Activated CD4-positive, alpha-beta T cell treated with anti-CD3 and anti-CD28 coated beads, Interleukin-2, amount 50 U/mL, for 16 hours (primary cell): ENCODE measurements at places on chromosomes 1 and 21.

- peak; percentile 93 for DNase-seq
Measured at GRCh38 chr1:150613061-150613920, 16.1 kb downstream of the ENSA start.

- no peak for DNase-seq
Measured at GRCh38 chr21:28483301-28484035, 509.2 kb downstream of the LTN1 start.

- peak; percentile 92 for DNase-seq
Measured at GRCh38 chr1:7948960-7949359, 8.3 kb upstream of the TNFRSF9 start.

GRCh38 chr21:27209546-27209945, 242.7 kb upstream of the ADAMTS5 start:
- no peak for DNase-seq

DNA sequence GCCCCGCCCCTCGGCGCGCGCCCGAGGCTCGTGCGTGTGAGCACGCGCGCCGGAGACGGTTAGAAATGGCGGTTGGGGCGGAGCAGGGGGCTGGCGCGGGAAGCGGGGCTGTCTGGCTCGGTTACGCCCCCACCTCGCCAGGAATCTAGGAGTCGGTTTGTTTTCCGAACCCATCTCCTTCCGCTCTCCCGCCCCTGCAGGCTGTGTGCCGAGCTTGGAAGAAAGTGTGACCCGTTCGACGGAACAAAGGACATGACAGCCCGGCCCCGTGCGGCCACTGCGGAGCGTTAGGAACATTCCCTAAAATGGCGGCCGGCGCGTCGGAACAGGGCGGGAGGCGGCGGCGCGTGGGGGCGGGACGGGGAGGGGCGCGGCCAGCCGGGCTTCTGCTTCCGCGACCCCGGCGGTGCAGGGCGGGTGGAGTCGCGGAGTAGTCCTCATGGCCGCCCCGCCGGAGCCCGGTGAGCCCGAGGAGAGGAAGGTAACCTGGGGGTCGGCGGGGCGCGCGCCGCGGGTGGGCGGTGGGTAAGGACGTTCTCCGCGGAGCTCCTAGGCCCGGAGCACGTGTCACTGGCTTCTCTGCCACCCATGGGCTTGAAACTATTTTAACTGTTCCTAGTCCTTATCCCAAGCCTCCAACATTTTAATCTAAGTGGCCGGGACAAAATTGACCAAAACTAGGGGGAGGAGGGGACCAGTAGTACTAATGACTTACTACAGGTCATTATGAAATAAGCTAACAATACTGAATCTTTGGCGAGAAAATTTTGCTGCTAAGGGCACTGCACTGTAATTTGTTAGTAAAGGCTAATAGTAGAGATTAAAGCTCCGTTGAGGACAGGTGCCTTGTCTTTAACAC, at the start of gene COX20:
TSS of gene COX20 (plus strand) at position 383 of the 859 bp plus-strand sequence. CDS start at position 440, 57 bp downstream.
- DNase-seq, result peak; percentile 91

- DNase-seq, result no peak
Measured at GRCh38 chr1:182707122-182707521, 22.7 kb upstream of the RGS8 start.

GRCh38 chr21:44658541-44658910, 794 bp downstream of the KRTAP12-3 start:
- DNase-seq, result no peak

DNA sequence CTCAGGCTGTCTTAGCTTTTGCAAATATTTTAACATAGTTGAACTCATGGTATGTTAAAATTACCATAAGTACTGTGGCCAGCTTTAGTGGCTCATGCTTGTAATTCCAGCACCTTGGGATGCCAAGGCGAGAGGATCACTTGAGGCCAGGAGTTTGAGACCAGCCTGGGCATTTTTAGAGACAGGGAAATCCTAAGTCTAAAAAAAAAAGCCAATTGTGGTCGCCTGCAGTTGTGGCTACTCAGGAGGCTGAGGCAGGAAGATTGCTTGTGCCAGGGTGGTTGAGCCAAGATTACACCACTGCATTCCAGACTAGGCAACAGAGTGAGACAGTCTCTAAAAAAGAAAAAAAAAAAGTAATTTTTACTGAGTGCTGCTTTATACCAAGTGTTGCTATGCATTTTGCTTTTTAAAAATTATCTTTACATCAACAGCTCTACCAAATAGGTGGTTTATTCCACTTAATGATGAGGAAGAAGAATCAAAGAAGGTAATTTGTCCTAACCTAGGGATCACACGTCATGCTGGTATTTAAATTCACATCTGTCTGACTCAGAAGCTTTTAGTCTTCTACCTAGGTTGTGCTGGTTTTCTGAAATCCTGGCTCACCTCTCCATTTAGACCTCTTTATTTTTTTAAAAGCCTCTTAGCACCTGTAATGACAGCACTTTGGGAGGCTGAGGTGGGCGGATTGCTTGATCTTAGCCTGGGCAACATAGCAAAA, 16.8 kb downstream of the PPP1R12B start:
- DNase-seq, result no peak

DNA sequence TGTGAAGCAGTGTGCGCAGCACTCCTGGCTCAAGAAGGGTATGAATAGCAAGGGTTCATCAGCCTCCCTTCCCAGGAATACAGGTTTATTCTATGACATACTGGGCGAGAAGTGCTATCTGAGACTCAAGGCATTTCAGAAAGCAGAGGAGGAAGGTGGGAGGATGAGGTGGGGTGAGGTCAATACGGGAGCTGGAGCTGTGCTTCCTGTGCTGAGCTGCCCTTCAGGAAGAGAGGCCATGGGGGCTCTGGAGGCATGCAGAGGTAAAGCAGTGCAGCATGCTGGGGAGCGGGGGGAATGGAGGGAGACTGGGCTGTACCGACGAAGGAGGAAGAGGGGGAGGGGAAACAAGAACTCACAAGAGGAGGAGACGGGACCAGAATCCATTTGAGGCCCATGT, 717.6 kb downstream of the PTPRU start:
- DNase-seq, result no peak

DNA sequence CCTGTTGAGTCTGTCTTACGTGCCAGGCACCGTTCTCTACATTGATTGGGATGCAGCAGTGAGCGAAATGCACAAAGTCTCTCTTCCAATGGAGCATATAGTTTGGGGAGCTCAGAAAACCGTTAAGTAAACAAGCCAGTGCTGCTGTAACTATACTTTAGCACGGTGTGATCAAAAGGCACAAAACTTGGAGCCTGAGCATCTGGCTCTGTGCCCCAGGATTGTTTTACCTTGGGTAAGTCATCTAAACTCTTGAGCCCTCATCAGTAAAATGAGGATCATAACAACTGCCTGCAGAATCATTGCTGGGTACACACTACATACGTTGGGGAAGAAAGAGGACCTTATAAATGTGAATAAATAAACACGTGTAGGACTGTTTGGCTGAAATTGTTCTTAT, 1.8 kb downstream of the HHIPL2 start:
- DNase-seq, result no peak

DNA sequence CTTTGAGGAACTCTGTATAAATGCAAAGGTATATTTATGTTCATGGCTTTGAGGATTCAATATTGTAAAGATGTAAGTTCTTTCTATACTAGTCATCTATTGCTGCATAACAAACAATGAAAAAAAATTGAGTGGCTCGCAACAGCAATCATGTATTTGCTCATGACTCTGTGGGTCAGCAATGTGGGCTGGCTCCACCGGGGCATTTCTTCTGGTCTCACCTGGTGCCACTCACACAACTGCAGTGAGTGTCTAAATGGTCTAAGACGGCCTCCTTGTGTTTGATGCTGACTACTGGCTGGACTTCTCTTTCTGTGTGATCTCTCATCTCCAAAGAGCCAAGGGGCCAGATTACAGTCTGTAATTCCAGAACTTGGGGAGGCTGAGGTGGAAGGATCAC, 45.1 kb upstream of the EXO1 start:
- DNase-seq, result no peak

GRCh38 chr1:16032388-16033102, 10.7 kb downstream of the CLCNKA start:
- peak; percentile 71 for DNase-seq

GRCh38 chr1:167467126-167467710, 51.1 kb downstream of the CD247 start:
- no peak for DNase-seq

DNA sequence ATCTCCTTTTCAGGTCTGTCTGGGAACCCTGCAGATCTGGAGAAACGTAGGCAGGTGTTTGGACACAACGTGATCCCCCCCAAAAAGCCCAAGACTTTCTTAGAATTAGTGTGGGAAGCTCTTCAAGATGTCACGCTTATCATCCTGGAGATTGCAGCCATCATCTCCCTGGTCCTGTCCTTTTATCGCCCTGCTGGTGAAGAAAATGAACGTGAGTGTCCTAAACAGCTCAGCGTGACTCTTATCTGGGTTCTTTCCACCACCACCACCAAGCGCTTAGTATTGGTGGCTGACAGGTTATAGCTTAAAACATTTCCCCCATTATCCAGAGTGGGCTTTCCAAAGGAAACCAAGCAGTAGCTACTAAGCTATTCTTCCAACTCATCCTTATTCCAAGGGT, 66.8 kb upstream of the LAX1 start:
- no peak for DNase-seq

- DNase-seq, result no peak
Measured at GRCh38 chr21:31502537-31503143, 156.9 kb upstream of the SOD1 start.

- no peak for DNase-seq
Measured at GRCh38 chr1:206676499-206676898, 8.2 kb upstream of the MAPKAPK2 start.

DNA sequence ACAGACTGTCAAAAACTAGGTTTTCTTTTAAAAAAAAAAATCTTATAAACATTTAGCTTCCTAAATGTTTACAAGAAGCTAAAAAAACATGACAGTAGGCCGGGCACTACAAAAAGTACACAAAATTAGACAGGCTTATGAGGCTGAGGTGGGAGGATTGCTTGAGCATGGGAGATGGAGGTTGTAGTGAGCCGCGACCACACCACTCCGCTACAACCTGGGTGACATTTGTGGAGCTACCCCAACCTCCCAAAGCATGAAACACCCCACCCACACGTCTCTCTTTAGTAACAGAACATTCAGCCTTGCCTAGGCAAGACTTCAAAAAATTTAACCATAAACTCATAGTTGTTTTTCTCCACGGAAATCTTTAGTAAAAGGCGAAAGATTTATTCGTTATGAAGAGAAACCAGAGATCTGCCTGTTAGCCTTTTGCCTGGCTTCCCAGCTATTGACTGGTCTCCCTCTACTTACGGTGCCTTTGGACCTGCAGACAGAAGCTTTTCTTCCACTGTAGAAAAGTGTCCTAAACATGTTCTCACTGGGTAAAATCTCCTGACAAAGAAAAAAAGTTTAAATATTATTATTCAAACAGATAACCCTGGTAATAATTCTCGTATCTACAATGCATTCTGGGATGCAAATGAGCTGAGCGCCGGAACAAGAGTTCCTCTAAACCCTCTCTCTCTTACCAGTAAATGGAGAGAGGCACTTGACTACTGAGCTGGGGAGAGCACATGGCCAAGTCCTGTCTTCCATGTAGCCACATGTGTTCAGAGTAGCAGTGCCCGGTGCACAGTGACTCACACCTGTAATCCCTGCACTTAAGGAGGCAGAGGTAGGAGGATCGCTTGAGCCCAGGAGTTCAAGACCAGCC, 9.2 kb downstream of the RNU5D-1 start:
- peak; percentile 97 for DNase-seq

DNA sequence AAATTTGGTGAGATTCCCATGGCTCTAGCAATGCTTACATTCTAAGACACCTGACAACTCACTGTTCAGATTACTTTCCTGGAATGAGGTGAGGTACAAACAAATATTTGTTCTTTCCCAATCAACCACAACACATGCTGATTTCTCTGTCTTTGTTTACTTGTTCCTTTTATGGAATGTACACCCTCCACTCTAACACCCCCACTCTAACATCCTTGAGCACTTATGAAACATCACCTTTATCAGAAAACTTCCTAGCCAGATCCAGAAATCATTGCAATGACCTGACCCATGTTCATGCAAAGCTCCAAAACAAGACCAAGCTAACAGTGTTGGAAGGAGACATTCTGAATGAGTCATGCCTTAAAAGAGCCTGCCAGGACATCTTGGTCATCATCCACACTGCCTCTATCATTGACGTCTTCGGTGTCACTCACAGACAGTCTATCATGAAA, 35.5 kb downstream of the HSD3B1 start:
- DNase-seq, result no peak
